ENCODE measurements at places on chromosomes 3 and 15. TPM values are rescaled to one million over a fixed set of nuclear protein-coding genes. Genes with fewer than 3 reads are reported as not detected.

The ASB14 gene
- total RNA-seq, result not detected

The SLC33A1 gene
- total RNA-seq, result 60.1 TPM

DNA sequence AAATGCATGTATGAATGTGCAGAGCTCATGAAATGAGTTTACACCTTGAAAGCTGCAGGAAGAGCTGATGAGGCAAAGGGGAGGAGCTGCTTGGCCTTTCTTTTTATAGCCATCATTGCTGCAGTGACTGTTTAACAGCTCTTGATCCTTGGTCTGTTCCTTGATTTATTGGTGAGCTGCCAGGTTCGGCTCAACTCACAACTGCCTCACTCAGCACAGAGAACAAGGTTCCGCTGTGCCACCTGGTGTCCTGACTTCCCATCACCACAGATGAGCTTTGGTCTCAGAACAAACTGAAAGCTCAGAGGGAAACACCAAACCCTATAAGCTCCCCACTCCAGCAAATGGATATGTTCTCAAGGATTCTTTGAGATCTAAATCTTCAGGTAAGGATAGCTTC, 626.1 kb downstream of the MAGI1 start:
- DNase-seq, result no peak

The GAP43 gene
- total RNA-seq, result not detected

GRCh38 chr3:55675478-55675877, 188.4 kb upstream of the WNT5A start:
- no peak for DNase-seq

DNA sequence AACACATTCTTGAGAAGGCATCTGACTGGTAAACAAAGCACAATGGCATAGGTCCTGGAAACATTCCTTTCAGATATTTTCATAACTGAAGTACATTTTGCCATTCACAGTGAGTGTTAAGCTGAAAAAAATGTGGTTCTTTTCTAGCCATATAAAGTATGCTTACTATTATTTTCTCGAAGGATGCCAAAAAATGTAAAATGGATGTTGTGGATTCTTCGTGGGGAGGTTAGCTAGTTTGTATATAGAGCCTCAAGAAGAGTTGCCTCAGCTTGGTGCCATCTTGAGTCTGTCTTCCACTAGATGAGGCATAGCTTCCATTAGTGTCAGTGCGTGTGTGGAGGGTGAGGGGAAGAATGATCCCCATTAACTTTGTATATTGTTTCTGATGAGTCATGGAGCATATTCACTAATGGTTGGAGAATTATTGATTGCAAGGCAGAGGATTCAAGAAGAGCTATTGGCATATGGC, 4.1 kb downstream of the MBNL1 start:
- peak; percentile 65 for DNase-seq

DNA sequence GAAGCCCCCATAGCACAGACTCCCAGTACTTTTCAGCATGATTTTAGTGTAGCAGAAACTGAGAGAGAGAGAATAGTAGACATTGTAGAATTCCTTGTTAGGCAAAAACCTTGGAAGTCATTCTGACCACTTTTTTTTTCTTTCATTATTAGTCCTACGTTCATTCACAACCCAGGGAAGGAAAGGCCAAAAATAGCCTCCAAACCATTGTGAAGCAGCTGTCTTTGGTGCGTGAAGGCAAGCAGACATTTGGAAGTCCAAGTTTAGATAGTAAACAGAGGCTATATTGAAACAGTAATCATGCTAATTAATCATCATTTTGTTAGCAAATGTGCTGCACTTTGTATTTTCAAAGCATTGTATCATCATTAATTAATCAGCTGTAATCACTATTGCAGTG, 34.5 kb downstream of the CCDC54 start:
- no peak for DNase-seq

DNA sequence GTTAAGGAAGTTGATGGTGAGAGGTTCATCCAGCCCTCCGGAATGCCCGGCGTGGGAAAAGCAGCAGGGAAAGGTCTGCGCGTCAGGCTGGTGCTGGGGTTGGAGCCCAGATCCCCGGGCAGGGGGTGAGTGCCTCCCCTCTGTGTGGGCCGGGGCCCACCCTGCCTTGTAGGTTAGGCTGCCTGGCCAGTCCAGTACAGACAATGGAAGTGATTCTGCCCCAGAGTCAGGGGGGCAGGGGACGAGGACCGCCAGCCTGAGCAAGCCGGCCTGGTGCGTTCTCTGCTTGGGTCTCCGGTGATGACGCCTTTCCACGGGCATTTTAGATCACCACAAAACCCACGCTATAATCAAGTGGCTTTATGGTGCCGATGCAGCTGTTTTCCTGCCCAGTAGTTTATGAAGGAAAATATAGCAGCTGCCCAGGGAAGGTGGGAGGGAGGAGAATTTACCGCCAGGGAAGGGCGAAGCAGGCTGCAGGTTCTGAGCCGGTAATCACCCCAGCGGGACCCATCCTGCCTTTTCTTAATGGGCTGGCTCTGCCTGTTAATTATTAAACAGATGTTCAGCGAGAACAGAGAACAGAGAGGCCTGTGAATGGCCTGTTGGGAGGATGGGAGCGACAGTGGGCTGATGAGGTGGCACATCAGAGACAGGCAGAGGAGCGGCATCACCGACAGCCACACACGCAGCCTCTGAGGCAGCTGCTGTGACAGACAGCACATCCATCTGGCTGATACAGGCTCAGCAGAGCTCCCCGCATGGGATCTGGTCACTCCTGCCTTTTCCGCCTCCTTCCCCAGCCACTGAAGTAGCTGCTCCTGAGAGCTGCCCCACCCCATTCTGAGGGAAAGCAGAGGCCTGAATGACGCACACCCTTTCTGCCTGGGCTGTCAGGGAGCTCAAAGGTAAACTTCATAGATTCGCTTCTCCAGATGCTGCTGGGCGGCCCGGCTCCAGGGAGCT, 35.2 kb downstream of the BDH1 start:
- no peak for DNase-seq

GRCh38 chr15:101613130-101614000, 38.8 kb downstream of the TM2D3 start:
- DNase-seq, result peak; percentile 12

- DNase-seq, result no peak
These were observed 9.2 kb upstream of the GRIP2 start for GRCh38 chr3:14549256-14549919.

- no peak for DNase-seq
These were observed 202.6 kb downstream of the TIGIT start for GRCh38 chr3:114496466-114496865.

- no peak for DNase-seq
These were observed 207.0 kb downstream of the MYRIP start for GRCh38 chr3:40016391-40016790.

The SYNPR gene
- total RNA-seq, result not detected

DNA sequence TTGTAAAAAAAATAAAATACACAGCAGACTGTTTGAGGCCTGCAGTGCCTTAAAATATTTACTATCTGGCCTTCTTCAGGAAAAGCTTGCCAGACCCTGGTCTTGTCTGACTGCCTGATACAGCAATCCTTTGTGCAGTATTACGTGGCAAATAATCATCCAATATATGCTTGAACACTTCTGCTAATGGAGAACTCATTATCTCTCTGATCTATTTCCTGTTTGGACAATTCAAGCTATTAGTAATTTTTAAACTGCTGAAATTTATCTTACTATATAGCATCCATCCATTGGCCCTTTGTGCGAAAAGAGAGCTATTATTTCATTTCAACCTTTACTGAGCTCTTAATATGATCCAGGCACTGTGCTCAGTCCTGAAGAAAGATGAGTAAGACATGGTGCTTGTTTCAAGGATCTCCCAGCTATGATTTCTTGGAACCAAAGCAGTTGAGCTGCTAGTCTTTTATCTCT, 15.9 kb downstream of the ATG7 start:
- peak; percentile 22 for DNase-seq

- no peak for DNase-seq
These were observed 13.8 kb downstream of the DENND4A start for GRCh38 chr15:65778269-65778668.

The PLSCR5 gene
- not detected for total RNA-seq

- no peak for DNase-seq
These were observed 75.2 kb downstream of the LIPC start for GRCh38 chr15:58506783-58507668.
